Glutamatergic neuron (in vitro differentiated cells): ENCODE measurements at places on chromosomes 5 and 9. TPM values are rescaled to one million over a fixed set of nuclear protein-coding genes. Genes with fewer than 3 reads are reported as not detected.

DNA sequence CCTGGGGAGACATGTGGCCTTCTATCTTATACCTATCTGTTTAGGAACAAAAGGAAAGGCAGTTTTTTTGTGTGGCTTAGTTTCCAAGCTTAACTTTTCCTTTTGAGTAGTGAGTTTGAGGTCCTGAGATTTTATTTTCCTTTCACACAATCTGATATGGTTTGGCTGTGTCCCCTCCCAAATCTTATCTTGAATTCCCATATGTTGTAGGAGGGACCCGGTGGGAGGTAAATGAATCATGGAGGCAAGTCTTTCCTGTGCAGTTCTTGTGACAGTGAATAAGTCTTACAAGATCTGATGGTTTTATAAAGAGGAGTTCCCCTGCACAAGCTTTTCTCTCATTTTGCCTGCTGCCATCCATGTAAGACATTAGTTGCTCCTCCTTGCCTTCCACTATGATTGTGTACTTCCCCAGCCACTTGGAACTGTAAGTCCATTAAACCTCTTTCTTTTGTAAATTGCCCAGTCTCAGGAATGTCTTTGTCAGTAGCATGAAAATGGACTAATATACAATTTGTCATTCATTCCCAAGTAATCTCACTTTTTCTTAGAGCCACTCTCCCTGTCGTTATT, 4.7 kb upstream of the CLTB start:
- DNase-seq: no peak

LEAP2 gene
- total RNA-seq: 2.5 TPM

OR13D1 gene
- not detected for total RNA-seq

GRCh38 chr5:36418152-36418979, 116.7 kb upstream of the RANBP3L start:
- DNase-seq: no peak

ARSI gene
- total RNA-seq: not detected

GRCh38 chr5:96387616-96388015, 45.4 kb downstream of the PCSK1 start:
- DNase-seq: no peak

HSD17B3 gene
- 2.2 TPM for total RNA-seq

DNA sequence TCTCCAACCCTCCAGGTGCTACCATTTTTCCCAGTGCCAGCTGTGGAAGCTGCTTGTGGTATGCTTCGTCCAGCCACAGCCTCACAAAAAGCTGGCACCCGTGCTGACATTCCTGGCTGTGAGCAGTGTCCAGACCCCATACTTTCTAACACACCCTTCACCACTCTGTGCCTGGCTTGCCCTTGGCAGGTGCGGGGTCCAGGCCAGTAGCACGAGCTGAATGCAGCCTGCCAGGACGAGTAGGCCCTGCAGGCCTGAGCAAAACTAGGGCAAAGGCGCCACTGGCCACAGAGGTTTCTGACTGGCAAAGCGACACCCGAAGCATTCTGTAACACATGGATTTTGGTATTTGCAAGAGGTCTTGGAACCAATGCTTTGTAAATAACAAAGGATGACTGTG, 26.0 kb upstream of the GHR start:
- DNase-seq: no peak

SLC22A4 gene
- 0.37 TPM for total RNA-seq

GRCh38 chr5:163888366-163888765, 382.9 kb downstream of the MAT2B start:
- DNase-seq: no peak

GRCh38 chr5:127492854-127493738, 24.3 kb upstream of the PRRC1 start:
- no peak for DNase-seq
